ENCODE measurements at places on chromosomes 3 and 15. TPM values are rescaled to one million over a fixed set of nuclear protein-coding genes. Genes with fewer than 3 reads are reported as not detected.

The ZNF860 gene
- 0.80 TPM for total RNA-seq

The ACAP2 gene
- 47.4 TPM for total RNA-seq

- no peak overlapping the region for H3K4me3 ChIP-seq
- H3K4me1 ChIP-seq, result no peaks in the 10 kb centered on the region
- H3K27ac ChIP-seq, result no peak overlapping the region
- no peaks in the 10 kb centered on the region for H3K27me3 ChIP-seq
- no peaks in the 10 kb centered on the region for H3K36me3 ChIP-seq
- no peak for DNase-seq
Observed at GRCh38 chr15:69947394-69947793, 150.3 kb downstream of the TLE3 start.

DNA sequence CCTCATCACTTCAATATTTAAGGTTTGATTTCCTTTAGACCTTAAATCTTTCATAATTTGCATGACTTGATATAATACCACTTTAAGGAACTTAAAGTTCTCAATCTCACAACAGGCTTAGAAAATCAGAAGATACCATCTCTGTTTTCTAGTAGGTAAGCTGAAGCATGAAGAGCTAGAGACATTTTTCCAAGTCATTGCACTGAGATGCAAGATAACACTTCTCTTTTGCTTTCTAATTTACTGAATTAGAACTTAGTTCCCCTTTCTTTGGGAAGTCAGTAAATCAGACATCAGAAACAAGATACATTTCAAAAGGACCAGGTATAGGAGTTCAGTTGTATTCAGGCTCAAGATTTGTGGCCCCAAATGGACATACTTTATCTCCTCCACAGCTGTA lies 79.7 kb downstream of the DZIP3 start:
- H3K4me1 ChIP-seq, result no peaks in the 10 kb centered on the region
- no peak for DNase-seq
- H3K27me3 ChIP-seq, result no peaks in the 10 kb centered on the region
- no peaks in the 10 kb centered on the region for H3K36me3 ChIP-seq
- no peak overlapping the region for H3K27ac ChIP-seq

DNA sequence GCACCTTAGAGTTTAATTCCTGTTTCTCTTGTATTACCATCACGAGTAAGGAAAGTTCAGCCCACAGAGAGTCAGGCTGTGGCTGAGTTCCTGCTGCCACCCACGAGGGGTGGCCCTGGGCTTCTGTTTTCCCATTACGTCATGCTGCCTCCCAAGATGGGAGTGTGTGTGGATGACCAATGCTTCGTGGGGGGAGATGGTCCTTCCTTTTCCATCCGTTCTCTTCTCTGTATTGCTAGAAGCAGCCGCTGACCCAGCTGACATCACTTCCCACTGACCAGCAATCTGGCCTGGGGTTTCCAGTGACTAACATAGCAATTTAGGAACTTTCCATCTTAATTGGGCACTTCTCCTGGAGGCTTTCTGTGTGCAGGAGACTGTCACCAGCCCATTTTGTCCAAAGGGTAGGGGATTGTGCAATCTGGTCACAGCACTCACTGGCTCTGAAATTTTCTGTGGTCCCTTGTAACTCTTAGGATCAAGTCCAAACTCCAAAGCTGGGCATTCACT lies 9.3 kb downstream of the IRAK2 start:
- H3K36me3 ChIP-seq, result no peaks in the 10 kb centered on the region
- H3K4me3 ChIP-seq, result no peak overlapping the region

DNA sequence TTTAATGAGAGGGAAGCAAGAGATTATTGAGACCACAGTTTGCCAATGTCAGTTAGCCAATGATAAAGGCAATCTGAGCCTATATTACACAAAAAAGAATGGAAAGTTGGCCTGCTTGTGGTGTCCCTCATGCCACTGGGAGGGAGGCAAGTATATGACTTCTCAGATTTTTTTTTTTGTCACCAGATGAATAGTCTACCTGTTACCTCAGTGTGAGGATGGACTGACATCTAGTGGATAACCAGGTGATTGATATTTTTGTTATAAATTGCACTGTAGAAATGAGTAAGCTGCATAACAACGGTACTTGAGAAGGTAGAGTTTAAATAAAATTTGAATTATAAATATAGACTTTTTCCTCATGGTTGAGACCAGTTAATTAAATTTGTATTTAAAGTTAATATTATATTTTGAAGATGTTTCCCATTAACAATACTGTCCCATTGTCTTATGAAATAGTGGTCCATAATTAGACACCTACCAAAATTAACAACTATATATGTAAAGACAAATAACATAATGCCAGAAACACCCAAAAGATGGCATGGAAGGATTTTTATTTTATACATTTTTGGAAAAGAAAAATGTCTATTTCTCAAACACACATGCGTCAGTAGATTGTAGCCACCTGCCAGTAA lies 237.8 kb upstream of the GADL1 start:
- H3K27ac ChIP-seq, result no peak overlapping the region
- H3K4me1 ChIP-seq, result no peaks in the 10 kb centered on the region
- no peak overlapping the region for H3K4me3 ChIP-seq

- peaks cover 17% of the 10 kb centered on the region for H3K4me1 ChIP-seq
- H3K27ac ChIP-seq, result no peak overlapping the region
- H3K27me3 ChIP-seq, result peaks cover 70% of the 10 kb centered on the region
Observed at GRCh38 chr15:96349034-96349856, 18.7 kb downstream of the NR2F2 start.

Data from hepatocyte (in vitro differentiated cells).